ENCODE measurements at places on chromosomes 13 and 19.

GRCh38 chr19:47032171-47032811, 12.7 kb downstream of the NPAS1 start:
- DNase-seq: peak; percentile 39

- no peak for DNase-seq
Measured at GRCh38 chr13:30300596-30300995, 6.8 kb downstream of the KATNAL1 start.

DNA sequence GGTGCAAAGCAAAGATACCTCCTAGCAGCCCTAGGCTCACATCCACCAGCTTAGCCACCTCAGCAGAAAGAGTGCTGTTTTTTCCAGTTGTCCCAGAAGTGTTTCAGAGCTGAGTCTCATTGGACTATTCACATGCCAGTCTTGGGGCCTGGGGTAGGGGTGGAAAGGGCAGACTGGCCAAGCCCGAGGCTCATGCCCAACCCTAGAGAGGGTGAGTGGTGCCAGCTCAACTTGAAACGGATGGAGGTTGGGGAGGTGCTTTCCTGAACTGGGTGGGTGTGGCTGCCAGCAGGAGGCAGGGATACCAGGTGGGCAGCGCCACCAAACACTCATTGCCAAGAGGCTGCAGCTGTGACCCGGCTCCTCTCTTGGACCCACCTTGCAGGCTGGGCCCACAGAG, 116.9 kb downstream of the DPF1 start:
- DNase-seq: no peak

- DNase-seq: no peak
Measured at GRCh38 chr13:47723898-47724297, 277.2 kb downstream of the SUCLA2 start.

GRCh38 chr13:70430256-70430655, 322.0 kb upstream of the KLHL1 start:
- no peak for DNase-seq

GRCh38 chr13:114115796-114116195, 16.6 kb downstream of the RASA3 start:
- DNase-seq: no peak

GRCh38 chr13:99312493-99312883, 5.3 kb upstream of the GPR183 start:
- no peak for DNase-seq

- DNase-seq: no peak
Measured at GRCh38 chr13:53848366-53848961, 819.9 kb downstream of the OLFM4 start.

DNA sequence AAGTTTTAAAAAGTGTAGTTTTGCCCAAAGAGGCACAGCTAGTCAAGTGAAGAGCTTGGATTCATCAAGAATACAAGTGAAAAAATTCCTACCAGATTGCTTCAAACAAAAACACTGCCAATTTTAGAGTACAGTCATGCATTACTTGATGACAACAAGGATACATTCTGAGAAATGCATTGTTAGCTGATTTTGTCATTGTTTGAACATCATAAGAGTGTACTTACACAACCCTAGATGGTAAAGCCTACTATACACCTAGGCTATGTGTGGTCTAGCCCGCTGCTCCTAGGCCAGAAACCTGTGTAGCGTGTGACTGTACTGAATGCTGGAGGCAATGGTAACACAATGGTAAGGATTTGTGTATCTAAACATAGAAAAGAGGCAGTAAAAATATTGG, 41.1 kb downstream of the TMTC4 start:
- no peak for DNase-seq

- no peak for DNase-seq
Measured at GRCh38 chr13:98454389-98454881, 122.5 kb downstream of the STK24 start.

DNA sequence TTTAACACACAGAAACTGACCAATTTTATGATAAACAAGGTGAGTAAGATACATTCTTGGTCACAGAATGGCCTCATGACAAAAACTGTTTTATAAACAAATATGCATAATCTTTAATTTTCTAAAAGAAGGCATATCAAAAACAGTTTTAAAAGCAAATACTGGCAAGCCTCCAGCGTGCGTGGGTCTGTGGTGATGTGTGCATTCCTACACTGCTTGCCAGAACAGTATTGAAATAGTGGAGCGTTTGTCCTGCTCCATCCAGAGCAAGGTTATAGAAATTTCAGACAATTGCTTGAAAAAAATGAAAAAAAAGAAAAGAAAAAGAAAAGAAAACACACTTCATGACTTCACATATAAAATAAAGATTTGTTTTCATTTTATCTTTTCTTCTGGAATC, 140.9 kb downstream of the MZT1 start:
- no peak for DNase-seq

DNA sequence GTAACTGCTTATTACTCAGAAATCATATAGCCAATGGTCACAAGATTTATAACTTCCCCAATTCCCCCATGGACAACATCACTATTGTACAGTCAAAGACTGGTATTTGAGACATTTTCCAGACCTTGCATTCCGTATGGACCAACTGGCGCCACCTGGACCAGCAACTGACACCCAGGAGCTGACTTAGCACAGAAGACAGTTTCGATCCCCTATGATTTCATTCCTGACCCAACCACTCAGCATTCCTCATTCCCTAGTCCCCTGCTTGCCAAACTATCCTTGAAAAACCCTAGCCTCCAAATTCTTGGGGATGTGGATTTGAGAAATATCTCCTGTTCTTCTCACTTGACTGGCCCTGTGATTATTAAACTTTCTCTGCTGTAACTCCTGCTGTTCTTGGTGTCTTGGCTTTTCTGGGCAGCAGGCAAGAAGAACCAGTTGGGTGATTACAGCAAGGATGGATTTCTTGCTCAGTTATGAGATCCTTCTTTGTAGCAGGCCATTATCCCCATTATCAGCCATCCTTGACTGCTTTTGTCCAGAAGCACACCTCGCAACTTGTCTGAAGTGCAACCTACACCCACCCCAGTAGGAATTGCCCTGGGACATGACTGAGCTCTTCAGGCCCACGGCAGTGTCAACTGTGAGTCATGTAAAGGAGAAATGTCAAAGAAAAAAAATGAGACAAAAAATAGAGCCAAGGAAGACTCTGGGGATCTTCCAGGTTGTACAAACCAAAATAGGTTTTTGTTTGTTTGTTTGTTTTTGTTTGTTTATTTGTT, 13.7 kb upstream of the MAP3K10 start:
- no peak for DNase-seq

DNA sequence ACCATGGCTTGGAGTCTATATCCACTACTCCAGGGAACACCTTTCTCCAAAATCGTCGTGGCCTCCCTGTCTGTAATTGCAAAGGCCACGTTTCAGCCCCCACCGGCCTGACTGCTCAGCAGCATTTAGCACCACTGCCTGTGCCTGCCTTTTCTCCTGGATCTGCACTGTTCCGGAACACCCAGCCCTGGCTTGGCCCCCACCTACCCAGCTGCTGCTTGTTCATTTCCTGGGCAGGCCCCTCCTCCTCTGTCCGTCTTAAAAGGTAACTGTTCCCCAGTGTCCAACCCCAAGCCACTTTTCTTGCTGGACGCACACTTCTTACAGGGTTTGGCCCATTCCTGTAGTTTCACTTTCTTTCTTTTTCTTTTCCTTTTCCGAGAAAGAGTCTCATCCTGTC, 8.5 kb upstream of the SYT5 start:
- DNase-seq: no peak

GRCh38 chr19:52494518-52494917, 33.0 kb upstream of the ZNF808 start:
- no peak for DNase-seq

- DNase-seq: no peak
Measured at GRCh38 chr13:112198396-112199010, 131.6 kb downstream of the SOX1 start.

GRCh38 chr13:113461022-113461751, 7.9 kb upstream of the ADPRHL1 start:
- DNase-seq: no peak

- peak; percentile 15 for DNase-seq
Measured at GRCh38 chr19:51098365-51099046, 9.7 kb downstream of the CTU1 start.

GRCh38 chr13:97125810-97126738, 96.1 kb upstream of the MBNL2 start:
- peak; percentile 17 for DNase-seq

Data from T-helper 2 cell treated with Interferon-gamma antibody and Interleukin-4, amounts not matched to agents 5 μg/mL and 100 μg/mL, for 36 hours (primary cell).